ENCODE measurements at places on chromosomes 2 and 18.

- no peak for DNase-seq
These were observed 154.2 kb downstream of the MIB1 start for GRCh38 chr18:21894619-21895367.

DNA sequence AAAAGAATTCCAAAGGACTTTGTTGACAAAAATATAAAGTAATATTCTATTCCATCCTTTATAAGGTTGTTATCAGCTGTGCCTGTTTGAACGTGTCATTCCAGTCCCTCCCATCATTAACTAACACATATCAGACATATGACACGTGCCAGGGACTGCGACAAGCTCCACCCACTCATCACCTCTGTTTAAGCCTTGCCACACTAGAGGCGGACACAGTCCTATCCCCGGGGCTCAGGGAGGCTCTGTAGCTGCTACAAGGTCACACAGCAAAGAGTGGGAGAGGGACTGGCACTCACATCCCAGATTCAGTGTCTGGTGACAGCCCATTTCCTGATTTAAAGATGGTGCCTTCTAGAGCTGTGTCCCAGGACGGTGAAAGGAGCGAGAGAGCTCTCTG lies 30.0 kb downstream of the TBC1D8 start:
- DNase-seq, result no peak

GRCh38 chr2:203804764-203805485 lies 62.6 kb upstream of the CTLA4 start:
- no peak for DNase-seq

GRCh38 chr2:96374211-96374951 lies 38.8 kb downstream of the NCAPH start:
- no peak for DNase-seq

DNA sequence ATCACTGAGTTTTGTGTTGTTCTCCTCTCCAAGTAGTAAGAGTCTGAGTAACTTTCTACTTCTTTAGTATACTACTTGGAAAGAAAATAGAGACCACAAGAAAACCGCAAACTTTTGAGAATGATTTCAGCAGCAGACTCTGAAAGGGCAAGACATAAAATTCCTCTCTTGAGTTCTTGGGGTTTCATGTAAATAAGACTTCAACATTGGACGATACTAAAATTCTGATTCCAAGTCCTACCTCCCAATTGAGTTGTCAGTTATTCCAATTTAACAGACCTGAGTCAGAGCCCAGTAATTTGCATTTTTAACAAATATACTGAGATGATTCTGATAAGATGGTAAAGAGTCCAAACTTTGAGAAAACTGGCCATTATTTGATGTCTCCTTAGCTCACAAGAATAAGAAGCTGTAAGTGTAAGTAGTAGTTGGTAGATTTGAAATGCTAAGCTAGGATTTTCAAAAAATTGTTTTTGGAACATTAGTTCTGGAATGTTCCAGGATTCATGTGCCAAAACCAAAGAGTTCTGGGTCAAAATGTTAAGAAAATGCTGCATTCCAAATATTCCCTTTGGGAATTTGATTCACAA lies 261.6 kb upstream of the SPOPL start:
- DNase-seq, result no peak

DNA sequence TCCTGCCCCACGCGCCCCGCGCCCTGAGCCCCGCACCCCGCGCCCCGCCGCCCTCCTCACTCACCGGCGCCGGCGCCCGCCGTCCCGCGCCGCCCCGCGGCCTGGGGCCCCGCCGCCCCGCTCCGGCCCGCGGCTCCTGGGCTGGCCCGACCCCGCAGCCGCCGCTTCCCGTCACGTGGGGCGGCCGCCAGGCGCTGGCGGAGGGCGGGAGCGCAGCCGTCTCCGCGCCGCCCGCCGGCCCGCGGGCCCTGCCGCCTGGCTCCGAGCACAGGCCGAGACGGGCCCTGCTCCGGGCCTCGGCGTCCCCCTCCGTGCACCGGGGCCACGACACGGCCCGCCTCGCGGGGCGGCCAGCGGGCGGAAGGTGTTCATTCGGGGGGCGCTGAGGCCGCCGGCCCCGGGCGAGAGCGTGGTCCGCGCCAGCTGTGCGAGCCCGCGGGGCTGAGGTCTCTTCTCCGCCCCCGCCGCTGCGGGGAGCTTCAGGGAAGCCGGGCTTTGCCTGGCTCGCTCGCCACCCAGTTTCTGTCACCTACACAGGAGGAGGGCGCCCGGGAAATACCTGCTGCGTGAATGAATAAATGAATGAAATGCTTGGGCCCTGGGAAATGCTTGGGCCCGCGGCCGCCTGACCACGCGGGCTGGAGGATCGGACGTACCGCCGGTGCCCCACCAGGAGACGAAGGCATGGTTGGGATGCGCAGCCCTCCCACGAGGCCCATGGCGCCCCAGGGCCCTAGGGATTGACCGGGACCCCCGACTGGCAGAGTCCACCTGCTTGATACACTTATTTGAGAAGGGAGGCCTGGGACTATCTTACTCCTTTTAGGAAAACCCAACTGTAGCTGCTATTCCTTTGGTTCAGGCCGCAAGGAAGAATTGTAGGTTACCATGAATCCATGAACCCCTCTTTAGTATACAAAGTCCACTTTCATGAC lies at the start of gene TGFBRAP1:
Gene TGFBRAP1, minus strand, starts transcription at position 175 of the 935 bp plus-strand sequence. CDS start 21,434 bp downstream, outside the sequence.
- peak; percentile 48 for DNase-seq

GRCh38 chr2:107419191-107419590 lies 407.5 kb upstream of the RGPD4 start:
- DNase-seq, result no peak

DNA sequence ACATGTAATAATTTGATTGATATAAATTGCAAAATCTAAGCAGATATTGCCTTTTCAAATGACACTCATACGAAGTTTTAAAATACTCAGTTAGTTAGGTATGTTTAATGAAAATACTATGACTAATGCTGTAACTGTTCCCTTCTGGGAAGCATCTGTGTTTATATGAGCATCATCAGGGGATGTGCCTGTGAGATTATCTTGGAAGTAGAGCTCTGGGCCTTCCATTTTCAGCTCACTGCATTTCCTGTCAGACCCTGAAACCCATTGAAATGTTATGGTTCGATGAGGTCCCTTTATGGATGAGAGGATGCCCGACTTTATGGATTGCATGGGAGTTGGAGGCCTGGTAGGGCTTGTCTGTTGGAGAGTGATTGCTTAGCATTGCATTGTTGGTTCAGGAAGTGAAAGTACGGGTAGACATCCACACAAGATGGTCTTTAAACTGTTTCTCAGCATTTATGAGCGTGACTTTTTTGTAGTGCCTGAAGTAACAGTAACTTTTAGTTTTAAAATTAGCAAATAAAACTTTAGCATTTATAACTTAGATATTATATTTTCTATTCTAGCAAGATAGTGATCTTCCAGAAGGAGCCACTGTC lies 28.7 kb downstream of the ELP2 start:
- DNase-seq, result no peak

DNA sequence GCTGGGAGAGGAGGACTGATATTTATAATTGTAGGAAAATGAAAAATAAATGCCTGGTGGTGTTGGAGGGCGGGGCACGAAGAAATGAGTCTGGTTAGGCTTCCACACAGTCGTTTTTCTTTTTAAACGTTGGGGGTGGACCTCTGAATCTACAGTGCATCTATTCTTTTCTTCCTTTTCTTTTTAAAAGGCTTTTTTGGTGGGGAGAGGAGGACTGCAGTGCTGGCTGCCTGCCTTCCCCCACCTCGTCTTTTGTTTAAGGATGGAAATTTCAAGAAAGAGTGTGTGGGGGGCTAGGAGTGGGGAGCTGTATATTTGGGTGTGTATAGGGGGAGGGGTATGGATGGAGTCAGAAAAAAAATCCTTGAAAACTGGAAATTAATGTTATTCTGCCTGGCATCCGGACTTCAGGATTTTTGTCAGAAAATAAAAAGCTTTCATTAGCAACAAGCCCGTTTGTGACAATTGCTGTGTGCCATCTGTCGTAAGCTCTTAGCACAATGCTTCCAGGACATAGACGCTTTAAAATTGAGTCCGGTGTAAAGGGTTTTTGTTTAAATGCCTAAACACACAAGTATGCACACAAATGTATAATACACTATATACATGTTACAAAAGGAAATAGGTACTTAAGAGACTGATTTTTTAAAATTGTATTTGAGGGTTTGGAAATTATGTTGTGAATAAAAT lies 1.1 kb downstream of the MAP2 start:
- DNase-seq, result no peak

DNA sequence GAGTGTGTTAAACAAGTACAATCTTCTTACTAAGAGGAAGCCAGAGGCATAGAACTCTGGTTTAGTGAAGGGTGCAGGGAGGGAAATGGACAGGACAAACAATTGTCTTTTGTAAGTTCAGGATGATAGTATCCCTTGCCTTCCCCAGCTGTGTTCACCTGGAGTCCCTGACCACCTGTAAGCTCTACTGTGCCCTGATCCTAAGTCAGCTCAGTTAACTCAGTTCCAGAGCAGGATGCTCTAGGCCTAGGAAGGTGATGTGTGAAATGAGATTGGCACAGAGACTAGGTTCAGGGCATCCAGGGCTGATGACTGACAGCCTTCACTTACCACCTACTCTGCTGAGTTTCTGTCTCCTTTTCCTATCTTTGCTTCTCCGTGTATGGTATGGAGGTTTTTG lies 333.0 kb downstream of the SUCLG1 start:
- no peak for DNase-seq

GRCh38 chr2:161177969-161178368 lies 17.7 kb downstream of the TANK start:
- no peak for DNase-seq

GRCh38 chr2:52622266-52622665 lies 1145.3 kb upstream of the CHAC2 start:
- DNase-seq, result no peak

GRCh38 chr18:76410033-76410432 lies 85.0 kb downstream of the ZNF516 start:
- no peak for DNase-seq

- peak; percentile 36 for DNase-seq
These were observed 19.3 kb upstream of the HPCAL1 start for GRCh38 chr2:10283106-10284062.

DNA sequence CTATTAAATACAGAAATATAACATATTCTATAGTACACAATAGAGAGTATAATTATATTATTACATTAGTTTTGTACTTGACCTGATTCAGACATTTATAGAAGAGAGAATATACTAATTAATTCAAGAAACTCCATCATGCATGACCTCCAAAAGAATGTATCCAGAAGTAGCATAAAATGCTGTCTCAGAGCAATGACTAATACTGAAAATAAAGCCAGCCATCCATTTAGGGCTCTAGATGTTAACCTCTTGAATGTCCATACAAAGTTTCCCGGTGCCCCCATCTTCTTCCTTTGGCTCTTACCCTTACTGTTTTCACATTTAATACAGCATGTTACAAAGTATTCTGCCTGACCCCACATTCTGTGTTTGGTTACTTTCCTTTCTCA lies 102.0 kb downstream of the ARHGAP15 start:
- DNase-seq, result no peak

GRCh38 chr2:53131416-53131815 lies 636.2 kb upstream of the CHAC2 start:
- DNase-seq, result no peak

- DNase-seq, result no peak
These were observed 285.3 kb downstream of the SOX11 start for GRCh38 chr2:5977477-5977876.

GRCh38 chr2:155080373-155080772 lies 381.9 kb downstream of the KCNJ3 start:
- no peak for DNase-seq

DNA sequence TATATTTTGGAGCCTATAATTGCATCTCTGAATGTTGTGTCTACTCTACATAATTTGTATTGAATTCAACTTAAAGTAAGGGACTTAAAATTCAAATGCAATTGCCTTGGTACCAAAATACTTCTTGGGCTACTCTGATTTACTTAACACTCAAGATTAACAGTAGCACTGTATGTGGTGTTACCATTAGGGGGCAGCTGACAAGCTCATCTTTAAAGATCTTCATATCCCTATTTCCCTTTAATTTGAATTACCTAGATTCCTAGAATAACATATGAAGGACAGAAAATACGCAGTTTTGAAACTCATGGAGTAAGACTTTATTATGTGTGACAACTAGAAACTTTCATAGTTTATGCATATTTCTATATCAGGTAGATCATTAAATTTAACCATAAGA lies 37.4 kb upstream of the FAP start:
- DNase-seq, result no peak

DNA sequence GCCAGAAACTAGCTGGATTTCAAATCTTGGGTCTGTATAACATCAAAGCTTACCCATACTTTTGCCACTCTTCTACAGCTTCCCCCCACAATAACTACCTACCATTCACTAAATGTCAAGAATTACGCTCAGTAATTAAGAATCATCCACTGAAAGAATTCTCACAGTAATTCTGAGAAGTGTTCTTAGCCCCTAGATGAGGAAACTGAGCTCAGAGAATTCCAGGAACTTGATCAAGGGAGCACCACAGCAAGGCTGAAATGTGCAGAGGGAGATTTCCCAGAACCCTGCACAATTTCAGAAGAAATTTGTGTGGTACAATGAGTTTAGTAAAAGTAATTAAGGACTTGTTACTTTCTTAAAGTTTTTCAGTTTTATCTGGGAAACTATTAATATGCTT lies 194.5 kb upstream of the STK17B start:
- DNase-seq, result no peak

DNA sequence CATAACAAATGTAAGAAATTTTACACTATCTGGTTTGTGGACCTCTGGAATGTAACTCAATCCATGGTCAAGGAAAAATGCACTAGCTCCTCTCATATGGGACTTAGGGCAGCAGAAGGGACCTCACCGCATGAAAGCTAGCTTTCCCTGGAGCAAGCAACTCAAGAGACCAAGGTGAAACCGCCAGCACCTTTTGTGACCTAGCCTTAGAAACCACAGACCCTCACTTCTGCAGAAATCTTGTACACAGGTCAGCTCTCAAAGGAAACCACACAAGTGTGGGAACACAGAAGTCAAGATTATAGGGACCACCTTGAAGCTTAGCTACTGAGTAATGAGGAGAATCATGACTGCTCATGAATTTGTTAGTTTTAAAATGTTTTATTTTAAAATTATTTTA lies 222.5 kb downstream of the DLGAP1 start:
- DNase-seq, result no peak

DNA sequence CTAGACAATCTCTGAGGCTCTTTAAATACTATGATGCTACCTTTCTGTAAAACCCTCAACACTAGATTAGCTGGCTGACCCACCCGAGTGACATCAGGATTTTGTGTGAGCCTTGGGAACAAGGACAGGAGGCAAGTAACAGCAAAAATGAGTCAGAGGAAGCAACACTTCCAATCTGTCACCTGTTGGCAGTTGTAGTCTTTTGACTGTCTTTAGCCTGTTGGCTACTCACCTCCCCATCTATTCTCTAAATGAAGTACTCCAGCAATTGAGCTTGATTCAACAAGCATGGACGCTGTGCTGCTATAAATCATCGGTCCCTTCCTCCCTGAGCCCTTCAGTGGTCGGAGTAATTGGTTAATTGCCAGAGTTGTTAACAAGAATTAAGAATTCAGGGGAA lies 898.7 kb downstream of the BCL11A start:
- DNase-seq, result no peak

- no peak for DNase-seq
These were observed 1.2 kb downstream of the CNOT9 start for GRCh38 chr2:218569661-218570500.

GRCh38 chr2:97785818-97786217 lies 72.4 kb downstream of the ZAP70 start:
- DNase-seq, result no peak

GRCh38 chr2:37918742-37919186 lies 6.3 kb upstream of the RMDN2 start:
- no peak for DNase-seq

- DNase-seq, result peak; percentile 58
These were observed 25.8 kb downstream of the BIN1 start for GRCh38 chr2:127080938-127081755.

GRCh38 chr2:131126436-131126835 lies 21.3 kb downstream of the PLEKHB2 start:
- DNase-seq, result no peak

GRCh38 chr2:230875347-230876315 lies 10.9 kb downstream of the ITM2C start:
- no peak for DNase-seq

All from stimulated activated CD8-positive, alpha-beta memory T cell treated with anti-CD3 and anti-CD28 coated beads, Interleukin-15, amount 100 ng/mL, for 48 hours (primary cell).